ENCODE measurements at places on chromosomes 11 and 22.

- no peak for DNase-seq
These were observed 64.2 kb downstream of the MED15 start for GRCh38 chr22:20571531-20572007.

DNA sequence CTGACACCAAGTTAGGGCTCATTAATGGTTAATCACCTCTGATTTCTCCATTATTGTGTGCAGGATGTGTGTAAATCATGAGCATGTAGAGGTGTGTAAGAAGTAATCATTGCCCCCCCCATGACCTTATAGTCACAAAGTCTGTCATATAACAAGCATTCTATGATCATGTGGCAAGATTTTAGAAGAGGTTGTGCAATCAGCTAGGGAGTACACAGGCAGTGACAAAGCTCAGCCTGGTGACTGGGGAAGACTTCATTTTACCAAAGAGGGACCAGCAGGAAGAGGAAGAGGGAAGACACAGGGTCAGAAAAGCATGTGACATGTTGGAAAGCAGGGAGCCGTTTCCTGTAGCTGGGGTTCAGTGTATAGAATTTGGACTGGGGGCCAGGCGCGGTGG, 176.5 kb upstream of the LARGE1 start:
- no peak for DNase-seq

DNA sequence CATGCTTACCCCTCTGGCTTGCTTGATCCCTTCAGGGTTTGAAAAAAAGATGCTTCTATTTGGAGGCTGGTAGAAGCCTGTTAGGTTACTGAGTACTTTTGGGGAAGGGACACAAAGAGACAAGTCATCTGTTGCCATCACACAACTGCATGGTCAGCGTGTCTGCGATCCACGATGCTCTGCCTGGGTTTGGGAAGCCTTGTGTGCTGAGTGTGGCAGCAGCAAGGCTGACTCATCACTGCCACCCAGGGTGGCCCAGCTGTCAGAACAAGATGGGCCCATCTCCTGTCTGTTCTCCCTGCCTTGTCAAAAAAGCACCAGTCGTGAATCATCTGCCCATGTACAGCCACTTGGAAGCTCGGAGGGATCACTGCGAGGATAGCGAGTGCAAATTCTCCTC, 26.2 kb downstream of the UBASH3B start:
- no peak for DNase-seq

GRCh38 chr11:111352935-111353710, 26.0 kb downstream of the POU2AF1 start:
- DNase-seq: no peak

DNA sequence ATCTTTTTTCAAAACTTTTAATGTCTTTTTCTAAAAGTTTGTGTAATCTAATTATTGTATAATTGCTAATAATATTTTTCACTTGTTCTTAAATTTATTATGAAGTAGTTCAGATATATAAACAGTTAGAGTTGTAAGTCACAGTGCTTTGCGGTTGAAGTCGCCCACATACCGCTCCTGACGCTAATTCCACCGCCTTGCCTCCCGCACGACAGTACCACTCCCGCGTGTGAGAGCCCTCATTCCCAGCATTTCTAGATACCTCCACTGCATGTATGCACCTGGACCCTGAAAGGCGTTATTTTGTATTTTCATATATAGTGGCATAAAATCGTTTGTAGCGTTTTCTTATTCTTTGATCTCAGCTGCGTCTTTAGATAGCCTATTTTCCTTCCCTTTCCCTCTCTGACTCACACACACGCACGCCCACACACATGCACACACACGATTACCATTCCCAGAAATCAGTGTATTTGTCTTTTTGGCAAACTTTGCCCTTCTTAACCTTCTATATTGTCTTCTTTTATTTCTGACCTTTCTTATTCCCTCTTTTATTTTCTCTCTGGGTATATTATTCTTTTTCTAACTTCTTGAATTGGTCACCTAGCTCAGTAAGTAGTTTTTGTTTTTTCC, 56.4 kb upstream of the PITPNB start:
- no peak for DNase-seq

DNA sequence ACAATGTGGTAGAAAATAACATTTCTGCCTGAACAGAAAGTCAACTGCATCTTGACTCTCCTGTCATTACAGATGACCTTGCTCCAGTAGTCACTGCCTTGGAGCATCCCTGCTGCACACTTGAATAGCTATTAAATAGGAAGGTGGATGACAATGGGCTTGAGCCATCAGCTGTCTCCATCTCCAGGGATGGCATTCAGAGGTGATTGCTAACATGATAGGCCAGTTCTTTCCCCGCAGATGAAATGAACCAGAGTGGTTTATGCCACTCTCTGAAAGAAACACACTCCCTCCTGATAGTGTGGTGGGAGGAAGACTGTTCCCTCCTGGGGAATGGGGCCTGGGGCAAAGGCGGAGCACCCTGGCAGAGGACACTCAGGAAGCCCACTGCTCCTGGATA, 57.1 kb upstream of the OLFML1 start:
- DNase-seq: no peak

DNA sequence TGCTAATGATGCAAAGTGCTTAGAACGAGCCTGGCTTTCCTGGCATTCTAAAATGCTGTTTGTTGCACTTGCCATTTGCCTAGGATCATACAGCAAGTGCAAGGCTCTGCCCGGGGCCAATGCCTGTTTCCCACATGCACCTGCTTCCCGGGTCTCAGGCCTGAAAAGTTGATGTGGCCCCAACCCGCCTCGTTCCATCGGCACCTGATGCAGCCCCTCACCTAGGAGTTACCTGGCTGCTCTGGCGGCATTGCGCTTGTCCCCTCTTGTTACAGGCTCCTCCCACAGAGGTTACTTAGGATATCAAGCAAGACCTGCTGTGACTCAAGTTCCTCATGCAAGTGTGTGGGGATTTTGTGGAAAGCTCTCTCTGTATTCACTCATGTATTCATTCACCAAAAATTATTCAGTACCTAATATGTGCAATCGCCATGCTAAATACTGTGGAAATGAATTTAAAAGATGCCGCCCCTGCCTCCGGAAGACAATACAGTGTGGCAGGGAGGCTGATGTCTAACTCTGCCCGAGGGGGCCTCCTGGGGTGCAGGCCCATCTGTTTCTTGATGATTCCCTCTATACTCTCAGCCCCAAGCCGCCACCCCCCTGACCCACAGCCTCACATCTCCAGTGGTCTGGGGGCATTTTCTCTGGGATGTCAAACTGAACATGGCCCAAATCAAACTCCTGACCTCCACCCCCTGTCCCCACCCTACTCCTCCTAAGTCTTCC, 184.5 kb downstream of the EFCAB6 start:
- DNase-seq: no peak

DNA sequence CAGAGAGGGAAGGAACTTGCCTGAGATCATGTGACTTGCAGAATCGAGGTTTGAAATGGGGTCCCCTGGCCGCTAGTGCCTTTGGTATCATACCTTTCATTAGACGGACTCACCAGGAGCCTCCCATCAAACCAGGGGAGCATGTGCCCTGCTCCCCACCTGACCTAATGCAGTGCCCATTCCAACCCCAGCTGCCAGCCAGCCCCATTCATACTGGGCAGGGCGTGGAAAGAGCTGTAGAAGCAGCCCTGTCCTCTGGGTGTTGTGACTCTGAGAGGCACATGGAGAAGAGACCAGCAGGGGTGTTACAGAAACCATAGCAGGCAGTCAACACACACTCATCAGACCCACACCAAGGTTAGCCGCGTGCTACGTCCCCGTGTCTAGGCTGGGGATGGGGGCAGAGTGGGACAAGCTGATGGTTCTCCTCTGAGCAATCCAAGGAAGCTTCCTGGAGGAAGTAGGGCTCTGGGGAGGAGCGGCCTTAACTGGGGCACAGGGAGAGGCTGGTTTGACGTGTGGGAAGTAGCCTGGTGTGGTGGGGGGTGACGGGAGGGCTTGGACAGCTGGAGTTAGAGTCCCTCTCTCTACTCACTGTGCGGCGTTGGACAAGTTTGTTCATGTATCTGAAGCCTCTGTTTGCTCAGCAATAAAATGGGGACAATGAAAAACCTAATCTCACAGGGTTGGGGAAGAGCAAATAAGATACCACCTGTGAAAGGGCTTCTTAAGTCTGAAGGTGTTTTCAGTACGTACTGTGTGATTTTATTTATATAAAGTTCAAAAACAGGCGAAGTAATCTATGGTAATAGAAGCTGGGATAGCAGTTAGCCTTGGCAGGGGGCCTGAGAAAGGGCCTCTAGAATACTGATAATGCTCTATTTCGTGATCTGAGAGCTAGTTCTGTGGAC, 14.0 kb downstream of the GRIK4 start:
- DNase-seq: peak; percentile 44

DNA sequence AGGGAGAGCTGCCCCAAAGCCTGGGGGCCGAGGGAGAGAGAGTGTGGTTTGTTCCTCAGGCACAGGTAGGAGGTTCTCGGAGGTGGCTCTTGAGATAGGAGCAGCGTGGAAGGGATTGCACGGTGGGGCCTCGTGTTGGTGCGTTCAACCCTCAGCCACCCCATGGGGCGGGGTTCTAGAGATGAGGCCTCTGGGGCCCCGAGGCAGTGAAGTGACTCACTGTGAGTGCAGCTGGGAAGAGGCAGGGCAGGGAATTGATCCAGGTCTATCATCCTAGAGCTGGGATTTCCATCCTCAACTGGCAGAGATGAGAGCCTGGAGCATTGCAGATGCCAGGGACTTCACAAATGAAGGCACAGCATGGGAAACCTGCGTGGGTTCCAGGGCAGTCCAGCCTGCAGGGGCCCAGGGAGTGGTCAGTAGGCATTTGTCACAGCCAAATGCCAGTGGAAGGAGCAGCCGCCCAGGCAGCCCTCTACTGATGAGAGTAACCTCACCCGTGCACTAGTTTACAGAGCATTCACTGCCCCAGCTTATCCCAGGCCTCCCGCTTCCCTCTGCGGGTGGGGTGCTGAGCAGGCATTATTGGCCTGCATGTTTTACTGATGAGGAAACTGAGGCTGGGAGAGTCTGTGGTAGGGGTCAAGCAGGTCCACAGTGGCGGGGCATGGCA, 5.1 kb upstream of the SMARCB1 start:
- DNase-seq: no peak

DNA sequence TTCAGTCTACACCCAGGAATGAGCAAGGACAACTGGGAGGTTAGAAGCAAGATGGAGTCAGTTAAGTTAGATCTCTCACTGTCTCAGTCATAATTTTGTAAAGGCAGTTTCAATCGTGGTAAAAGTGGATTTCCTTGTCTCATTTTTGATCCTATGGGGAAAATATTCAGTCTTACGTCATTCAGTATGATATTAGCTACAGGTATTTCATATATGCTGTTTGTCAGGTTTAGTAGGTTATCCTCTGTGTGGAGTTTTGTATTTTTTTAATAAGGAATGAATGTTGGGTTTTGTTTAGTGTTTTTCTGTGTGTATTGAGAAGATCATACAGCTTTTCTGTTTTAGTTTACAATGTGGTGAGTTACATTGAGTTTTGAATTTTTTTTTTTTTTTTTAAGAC, 11.8 kb downstream of the SPECC1L start:
- DNase-seq: no peak

DNA sequence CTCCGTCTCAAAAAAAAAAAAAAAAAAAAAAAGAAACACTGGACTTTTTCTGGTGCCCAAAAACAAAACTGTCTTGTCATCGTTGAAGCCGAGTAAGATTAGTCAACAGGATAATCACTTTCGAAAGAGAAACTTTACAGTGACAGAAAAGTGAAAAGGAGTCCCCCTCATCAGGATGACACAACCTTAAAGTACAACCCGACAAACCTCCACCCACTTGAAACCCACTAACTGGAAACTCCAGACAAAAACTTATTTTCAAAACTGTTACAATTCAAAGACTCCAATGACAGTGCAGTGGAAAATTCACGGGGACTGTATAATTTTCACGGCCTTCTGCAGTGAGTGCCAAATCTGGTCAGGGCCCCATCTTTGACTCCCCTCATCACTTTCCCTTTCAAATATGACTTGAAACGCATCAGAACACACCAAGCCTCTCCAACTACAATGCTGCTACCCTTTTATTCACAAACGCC, 1.3 kb downstream of the DENND5A start:
- no peak for DNase-seq

DNA sequence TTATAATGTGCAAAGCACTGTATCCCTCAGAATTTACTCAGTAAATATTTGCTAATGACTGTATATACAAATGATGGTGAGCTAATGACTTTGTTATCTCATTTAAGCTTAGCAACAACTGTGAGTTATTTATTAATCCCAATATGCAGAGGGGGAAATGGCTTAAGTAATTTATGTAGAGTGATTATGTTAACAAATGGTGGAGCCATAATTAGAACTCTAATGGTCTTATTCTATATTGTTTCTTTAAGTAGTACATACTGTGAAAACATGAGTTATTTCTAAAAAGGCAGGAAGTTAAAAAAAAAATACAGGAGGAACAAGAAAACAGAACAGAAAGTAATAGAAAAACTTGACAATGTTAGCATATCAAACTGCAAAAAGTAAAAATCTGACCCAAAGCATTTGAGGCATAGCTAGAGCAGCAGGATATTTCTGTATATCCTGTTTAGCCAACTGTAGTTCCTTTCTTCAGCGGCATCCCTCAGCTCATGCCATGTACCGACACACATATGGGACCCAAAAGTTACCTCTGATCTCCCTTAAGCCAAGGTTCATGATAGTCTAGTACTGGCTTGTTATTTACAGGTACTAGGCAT, 94.2 kb downstream of the FCHSD2 start:
- no peak for DNase-seq

DNA sequence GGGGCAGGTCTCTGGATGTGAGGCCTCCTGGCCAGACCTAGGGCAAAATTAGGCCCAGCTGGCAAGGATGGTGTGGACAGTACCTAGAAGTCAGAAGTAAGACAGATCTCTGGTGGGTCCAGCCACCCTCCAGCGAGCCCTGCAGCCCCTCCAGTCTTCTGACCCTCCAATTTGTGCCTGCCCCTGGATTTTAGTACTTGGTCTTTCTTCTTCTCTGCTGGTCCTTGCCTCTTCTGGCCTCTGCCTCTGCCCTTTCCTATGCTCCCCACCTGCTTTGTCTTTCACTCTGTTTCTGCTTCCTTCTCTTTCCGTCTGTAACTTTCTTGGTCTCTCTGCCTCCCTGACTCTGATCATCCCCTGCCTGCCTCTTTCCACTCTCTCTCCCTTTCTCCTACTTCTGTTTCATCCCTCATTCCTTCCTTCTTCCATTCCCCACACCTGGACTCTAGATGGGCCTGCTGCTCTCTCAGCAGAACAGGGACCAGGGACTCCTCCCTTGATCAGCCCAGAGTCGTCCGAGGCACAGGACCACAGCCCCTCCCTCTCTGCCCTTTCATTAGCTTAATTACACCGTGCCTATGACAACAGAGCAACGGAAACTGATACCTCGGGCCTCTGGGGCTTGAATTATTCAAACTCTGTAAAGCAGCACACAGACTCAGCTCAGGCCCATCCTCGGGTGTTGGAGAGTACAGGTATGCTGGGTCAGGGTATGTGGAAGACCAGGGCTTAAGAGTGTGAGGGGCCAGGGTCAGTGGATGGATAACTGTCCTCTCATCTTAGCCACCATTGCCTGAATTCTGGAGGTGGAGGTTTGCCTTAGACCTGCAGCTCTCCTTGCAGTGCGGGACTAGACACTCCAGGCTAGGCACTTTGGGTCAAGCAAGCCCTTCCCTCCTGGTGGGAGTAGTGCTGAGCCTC, at the start of gene CHRNA10:
TSS of gene CHRNA10 (minus strand) at position 51 of the 921 bp plus-strand sequence. CDS start 72 bp downstream, outside the sequence.
- DNase-seq: no peak

GRCh38 chr11:106063009-106063408, 14.1 kb downstream of the KBTBD3 start:
- DNase-seq: no peak

- DNase-seq: no peak
These were observed 13.4 kb upstream of the HYLS1 start for GRCh38 chr11:125873881-125874555.

Data from upper lobe of right lung (tissue), 1 donor.